D341Med (cell line): ENCODE measurements at places on chromosomes 6 and 20.

GRCh38 chr20:3000852-3001523 is 42.4 kb upstream of the GNRH2 start:
- no peak for DNase-seq

- no peak for DNase-seq
Measured at GRCh38 chr6:98944598-98945081, 3.1 kb downstream of the FBXL4 start.

DNA sequence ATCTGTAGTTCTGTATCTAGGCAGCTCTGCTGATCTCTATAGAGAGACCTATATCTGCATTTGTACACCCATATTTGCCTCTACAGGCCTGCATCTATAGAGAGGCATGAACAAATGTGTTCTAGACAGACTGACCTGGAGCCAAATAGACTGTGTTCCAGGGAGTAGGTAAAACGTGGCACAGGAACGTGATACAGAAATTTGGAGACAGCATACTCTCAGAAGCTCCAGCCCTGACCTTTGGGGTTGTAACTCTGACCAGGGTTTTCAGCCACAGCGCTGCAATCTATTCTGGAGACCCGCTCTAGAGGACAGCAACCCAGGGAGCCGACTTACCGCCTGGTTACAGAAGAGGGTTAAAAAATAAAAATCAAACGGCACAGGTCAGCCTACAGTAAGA is 983 bp downstream of the RBBP9 start:
- DNase-seq, result no peak

DNA sequence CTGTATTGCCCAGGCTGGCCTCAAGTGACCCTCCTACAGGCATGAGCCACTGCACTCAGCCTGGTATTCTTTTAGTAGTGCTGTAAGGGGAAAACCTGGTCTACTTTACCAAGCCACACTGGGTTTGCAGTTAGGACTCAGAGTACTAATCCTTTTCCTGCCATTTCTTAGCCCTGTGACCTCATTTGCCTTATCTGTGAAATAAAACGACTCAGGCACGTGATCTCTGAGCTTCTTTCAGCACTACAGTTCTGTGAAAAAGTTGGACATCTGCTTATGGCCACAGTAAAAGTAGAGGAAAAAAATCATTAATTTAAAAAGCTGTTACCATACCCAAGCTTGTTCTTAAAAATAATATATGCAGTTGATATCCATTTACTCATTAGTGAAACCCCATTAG is 1007.5 kb downstream of the KIF16B start:
- DNase-seq, result no peak

DNA sequence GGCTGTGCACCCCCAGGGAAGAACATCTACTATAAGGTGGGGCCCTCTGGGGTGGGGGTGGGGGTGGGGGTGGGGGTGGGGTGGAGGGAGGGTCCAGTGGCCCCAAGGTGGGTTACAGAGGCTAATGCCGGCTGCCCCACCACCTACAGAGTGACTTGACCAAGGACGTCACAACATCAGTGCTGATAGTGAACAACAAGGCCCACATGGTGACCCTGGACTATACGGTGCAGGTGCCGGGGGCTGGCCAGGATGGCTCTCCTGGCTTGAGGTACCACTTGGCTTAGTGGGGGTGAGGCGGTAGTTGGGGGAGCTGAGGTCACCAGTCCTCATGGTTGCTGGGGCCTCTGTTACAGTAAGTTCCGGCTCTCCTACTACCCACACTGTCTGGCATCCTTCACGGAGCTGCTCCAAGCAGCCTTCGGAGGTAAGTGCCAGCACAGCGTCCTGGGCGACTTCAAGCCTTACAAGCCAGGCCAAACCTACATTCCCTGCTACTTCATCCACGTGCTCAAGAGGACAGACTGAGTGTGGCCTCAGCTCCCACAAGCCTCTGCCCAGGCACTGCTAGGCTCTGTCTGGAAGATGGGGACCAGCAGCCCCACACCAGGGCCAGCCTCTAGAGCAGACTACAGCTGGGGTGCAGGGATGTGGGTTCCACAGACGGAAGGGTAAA is 2.8 kb downstream of the GNMT start:
- DNase-seq, result no peak

GRCh38 chr6:41970436-41970846 is 28.8 kb upstream of the CCND3 start:
- DNase-seq, result no peak

DNA sequence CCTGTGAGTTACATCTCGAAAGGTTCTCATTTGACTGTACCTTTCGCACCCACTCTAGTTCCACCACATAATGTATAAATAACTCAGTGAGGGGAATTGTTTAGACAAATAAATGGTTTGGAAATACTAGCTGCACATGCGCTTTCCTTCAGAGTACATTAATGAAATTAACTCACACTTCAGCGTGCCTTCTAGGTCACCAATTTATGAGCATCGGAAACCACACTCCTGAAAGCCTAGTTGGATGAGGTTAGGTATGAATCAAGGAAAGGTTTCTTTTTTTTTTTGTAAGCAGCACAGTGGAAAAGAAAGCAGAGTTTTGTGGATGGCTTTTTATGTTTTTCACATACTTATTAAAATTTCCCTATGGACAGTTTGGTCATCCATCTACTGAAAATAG is 247.8 kb upstream of the TCF21 start:
- no peak for DNase-seq

DNA sequence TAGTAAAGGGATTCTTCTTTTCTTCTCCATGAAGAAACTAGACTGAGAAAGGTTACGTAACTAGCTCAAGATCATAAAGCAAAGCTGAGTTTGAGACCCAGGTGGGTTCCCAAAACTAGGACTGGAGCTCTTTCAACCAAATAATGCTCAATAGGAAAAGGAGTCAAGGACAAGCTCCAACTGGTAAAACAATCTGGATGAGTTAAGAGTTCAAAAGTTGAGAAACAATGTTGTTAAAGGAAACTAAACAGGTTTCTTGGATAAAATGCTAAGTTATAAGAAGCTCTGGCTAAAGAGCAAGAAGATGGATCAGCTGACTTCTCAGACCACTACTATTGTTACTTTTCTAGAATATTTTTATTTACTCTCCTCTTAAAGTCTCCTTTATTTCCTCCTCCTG is 137.3 kb downstream of the MMS22L start:
- no peak for DNase-seq

DNA sequence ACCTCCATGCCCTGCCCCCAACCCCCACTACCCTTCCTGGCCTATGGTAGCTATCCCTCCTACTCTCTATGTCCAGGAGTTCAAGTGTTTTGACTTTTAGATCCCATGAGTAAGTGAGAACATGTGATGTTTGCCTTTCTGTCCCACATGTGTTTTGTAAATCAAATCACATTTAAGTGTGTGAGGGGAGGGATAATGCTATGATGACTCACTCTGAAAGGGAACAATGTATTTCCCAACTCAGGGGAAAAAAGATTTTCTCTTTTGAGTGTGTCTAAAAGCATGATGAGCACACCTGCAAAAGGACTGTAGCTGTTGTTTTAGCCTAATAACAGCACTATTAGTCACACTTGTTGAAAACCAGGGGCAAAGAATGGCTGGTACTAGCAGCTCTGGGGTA is 193.7 kb downstream of the GJA10 start:
- DNase-seq, result no peak

DNA sequence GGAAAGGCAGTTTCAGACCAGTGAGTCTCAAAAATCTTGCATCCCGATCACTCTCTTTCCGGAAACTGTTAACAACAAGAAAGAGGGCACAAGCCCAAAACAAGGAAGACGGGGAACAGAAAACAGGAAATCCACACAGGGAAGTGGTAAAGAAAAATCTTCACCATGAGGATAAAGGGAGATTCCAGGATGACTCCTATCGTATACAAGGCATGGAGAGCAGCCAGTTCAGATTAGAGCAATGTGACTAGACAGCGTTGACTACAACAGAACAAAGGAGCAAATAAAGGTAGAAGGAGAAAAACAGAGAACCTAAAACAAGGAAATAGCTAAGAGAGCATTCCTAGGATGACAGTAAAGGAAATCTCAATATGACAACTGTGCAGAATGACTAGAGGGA is 26.5 kb downstream of the VNN1 start:
- no peak for DNase-seq

DNA sequence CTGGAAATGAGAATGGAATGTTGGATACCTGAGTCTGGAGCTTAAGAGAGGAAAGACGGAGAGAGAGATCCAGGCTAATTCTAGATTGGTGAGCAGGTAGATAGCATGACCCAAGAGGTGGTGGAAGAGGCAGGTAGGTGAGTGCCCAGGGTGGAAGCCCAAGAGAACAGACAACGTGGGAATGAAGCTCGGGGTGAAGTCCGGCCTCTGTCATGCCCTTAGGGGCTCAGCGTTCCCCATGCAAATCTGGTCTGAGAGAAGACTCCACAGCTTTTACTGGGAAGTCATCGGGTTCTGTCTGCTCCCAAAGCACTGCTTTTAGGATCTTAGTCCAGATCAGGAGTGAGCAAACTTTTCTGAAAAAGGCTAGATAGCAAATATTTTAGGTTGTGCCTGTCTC is 3.6 kb downstream of the NELFCD start:
- no peak for DNase-seq

GRCh38 chr6:18047406-18047805 is 60.0 kb upstream of the KIF13A start:
- DNase-seq, result no peak

- DNase-seq, result no peak
Measured at GRCh38 chr6:24599179-24599578, 46.8 kb downstream of the KIAA0319 start.

DNA sequence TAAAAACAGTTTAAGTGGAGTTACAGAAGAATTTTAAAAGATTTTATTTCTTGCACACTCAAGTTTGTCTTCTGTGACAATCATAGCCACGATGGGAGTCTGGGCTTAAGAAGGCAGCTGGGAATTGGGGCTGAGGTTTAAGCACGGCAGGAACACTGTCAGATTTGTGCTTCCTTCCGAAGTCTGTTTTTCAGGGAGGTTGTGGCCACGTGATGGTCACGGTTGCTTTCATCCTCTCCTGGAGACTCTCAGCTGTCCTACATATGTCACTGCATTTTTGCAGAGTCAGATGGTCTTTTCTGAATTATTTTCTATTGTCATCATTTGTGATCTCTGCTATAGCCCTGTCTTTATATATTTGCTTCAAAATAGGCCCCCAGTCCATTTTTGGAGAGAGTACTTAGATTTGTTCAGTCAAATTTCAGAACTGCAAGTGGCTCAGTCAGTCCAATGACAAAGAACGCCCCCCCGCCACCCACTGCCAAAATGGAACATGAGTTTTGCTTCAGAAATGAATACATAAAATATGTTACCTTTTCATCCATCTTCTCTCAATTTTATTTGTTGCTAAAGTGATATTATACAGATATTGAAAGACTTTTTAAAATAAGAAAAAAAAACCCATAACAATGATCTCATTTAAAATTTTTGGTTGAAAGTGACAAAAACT is 111.8 kb upstream of the ZFP64 start:
- DNase-seq, result no peak

GRCh38 chr6:81861281-81861680 is 108.8 kb upstream of the TENT5A start:
- DNase-seq, result no peak

- no peak for DNase-seq
Measured at GRCh38 chr20:63956664-63957003, 418 bp upstream of the UCKL1 start.

DNA sequence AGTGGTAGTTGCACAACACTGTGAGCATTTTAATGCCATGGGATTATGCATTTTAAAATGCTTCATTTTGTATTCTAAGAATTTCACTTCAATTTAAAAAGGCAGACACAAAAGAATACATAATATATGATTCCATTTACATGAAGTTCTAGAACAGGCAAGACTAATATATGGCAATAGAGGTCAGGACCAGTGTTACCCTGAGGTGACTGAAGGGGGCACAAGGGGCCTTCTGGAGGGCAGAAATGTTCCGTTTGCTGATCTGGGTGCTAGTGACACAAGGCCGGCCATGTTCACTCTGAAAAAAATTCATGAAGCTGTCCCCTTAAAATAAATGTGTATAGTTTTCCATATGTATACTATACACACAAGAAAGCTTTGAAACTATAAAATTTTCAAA is 28.5 kb downstream of the TASP1 start:
- no peak for DNase-seq

DNA sequence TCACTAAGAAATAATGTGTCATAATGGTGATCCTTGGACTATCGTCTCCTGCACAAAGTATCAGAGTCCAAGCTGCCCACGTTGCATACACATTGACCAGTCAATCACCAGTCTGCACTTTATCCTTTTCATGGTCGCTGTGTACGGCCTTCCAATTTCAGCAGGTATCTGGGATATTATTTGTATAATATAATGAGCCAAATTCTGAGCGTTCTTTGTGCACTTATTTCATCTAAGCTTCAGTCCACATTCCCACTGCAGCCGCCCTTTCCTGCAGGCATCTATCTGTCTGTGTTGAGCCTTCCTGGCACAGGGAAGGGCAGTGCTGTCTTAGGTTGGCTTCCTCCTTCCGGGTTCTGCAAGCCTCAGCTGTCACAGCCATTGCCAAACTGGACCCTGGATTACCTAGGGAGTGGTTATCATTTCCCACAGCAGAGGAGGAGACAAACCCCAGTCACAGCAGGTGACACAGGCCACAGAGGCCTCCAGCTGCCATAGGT is 174.3 kb downstream of the TTLL2 start:
- no peak for DNase-seq

DNA sequence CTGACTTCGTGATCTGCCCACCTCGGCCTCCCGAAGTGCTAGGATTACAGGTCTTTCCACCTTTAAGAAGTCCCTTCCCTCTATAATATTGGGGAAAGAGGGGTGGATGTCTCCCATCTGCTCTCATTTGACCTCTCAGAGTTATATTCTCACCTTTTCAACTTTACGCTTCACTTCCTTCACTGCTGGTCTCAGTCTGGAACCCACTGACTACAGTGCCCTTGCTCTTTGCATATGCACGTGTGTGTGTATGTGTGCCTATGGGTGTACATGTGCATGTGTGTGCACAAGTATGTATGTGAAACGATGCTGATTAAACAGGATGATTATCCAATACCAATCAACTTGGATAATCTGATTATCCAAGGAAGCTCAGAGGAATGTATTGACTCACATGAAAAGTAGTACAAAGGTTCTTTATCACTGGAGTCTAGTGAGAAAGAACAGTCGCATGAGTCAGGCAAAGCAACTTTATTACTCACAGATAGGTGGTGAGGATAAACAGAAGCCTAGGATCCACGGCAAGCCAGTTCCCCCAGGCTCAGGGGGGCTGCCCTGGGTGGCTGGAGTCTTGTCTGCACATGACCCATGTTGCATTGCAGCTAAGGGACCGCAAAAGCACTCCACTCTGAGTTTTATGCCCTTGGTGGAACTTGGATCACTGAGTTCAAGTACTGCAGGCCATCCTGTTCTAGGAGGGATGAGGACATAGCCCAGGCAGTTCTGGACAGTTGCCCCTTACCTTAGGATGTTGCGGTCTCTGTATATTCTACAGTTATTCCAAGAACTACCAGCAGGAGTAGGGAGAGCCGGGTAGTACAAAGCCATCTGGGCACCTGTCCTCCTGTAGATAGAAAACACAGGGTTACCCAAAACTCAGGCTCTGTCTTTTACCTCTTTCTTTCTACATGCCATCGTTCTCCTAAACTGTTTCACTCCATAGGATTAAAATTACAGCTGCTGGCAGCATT is 50.9 kb downstream of the SNRNP48 start:
- DNase-seq, result no peak
